Esophagus muscularis mucosa (tissue), 4 donors: ENCODE measurements at places on chromosomes 1 and 21.
A peak's percentile ranks its signal among the peaks of the same experiment; 100 is the strongest.

GRCh38 chr1:76082062-76082461 is 7.5 kb downstream of the ST6GALNAC3 start:
- DNase-seq = no peak

DNA sequence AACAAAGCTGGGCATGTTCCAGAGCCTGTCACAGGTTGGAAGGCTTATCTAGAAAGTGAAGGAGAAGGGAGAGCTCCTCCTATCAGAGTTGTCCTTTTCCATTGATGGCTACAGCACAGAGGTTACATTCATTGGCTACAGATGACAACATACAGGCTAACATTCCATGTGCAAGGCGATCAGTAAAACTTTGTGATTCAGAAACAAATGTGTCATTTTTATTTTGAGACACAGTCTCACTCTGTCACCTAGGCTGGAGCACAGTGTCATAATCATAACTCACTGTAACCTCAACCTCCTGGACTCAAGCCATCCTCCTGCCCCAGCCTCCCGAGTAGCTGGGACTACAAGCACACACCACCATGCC is 32.6 kb downstream of the TRIM67 start:
- no peak for DNase-seq

DNA sequence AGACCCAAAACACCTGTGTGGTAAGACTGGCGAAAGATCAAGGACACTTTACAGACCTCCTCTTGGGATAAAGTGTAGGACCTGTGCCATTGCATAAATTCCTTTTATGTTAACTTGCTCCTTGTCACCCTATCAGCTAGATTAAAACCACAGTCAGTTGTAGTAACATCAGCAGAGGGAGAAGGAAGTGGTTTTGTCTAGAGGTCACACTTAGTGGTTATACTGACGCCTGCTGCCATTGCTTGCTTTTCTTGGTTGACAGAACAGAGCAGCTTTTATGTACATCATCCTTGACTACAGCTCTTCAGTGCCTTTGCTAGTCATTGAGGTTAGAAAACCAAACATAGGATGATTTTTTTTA is 101.4 kb downstream of the PBX1 start:
- DNase-seq = no peak

GRCh38 chr1:108154314-108154713 is 45.8 kb downstream of the SLC25A24 start:
- DNase-seq = no peak

GRCh38 chr1:46479744-46480350 is 9.8 kb upstream of the DMBX1 start:
- no peak for DNase-seq

GRCh38 chr1:156750711-156751450 is 594 bp downstream of the HDGF start:
- peak; percentile 93 for DNase-seq

- no peak for DNase-seq
These were observed 3.6 kb upstream of the PKN2 start for GRCh38 chr1:88680471-88680870.

DNA sequence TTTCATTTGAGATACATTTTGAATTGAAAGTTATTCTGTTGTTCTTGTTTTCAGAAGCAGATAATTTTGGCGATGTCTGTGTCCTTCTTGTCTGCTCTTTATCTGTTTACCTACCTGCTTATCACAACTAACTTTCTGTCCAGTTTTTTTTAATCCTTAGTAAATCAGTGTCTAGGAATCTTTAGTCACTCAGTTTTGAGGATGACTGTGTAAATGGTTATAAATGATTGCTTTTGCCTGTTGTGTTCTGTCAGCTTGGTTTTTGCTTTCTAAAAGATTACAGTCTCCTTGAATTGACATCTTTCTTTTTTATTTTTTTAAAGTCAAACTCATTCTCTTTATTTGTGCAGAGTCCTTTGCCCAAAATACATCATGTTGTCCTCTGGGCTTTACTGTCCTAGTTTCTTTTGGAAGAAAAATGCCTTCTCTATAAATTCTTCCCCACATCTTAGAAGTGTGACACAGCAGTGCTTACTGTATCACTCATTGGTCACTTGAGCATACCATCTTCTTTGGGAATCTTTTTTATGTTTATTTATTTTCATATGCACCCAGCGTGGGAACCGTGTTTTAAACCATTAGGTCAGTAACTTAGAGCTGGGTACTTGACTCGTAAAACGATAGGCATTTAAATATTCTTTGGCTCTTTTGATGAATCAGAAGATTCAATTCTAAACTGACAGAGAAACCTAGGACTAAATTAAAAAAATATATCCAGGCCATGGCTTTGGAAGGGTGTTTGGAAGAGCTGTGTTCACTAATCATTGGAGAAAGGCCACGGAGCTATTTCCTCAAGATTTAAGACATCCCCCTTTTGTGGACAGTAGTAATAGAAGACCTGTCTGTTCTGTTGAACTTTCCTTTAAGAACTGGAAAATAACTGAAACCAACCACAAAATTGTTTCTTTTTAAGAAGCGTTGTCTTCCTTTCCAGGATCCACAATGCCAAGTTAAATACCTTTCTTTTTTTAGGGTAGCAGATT is 20.9 kb downstream of the LAMC1 start:
- no peak for DNase-seq

GRCh38 chr1:204198348-204199340 is 2.4 kb upstream of the KISS1 start:
- DNase-seq = no peak

GRCh38 chr1:145908653-145909052 is 1.2 kb downstream of the ITGA10 start:
- no peak for DNase-seq

DNA sequence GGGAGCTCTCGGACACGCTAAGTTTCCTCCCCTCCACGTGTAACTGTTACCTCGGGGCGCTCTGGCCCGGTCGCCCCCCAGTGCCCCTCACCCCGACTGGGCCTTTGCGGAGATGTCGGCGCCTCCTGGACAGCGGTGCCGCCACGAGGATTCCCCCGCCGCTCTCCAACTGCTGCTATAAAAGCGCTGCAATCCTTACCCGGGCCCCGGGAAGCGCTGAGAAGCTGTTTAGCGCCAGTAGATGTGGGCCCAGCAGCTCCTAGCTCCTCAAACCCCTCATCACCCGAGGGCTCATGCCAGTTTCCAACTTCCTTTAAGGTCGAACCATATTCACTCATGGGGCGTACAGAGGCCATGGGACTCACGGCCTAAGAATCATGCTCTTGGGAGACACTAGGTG is 361 bp upstream of the LMX1A start:
- peak; percentile 62 for DNase-seq

GRCh38 chr1:164728719-164729118 is 169.7 kb downstream of the PBX1 start:
- DNase-seq = no peak

DNA sequence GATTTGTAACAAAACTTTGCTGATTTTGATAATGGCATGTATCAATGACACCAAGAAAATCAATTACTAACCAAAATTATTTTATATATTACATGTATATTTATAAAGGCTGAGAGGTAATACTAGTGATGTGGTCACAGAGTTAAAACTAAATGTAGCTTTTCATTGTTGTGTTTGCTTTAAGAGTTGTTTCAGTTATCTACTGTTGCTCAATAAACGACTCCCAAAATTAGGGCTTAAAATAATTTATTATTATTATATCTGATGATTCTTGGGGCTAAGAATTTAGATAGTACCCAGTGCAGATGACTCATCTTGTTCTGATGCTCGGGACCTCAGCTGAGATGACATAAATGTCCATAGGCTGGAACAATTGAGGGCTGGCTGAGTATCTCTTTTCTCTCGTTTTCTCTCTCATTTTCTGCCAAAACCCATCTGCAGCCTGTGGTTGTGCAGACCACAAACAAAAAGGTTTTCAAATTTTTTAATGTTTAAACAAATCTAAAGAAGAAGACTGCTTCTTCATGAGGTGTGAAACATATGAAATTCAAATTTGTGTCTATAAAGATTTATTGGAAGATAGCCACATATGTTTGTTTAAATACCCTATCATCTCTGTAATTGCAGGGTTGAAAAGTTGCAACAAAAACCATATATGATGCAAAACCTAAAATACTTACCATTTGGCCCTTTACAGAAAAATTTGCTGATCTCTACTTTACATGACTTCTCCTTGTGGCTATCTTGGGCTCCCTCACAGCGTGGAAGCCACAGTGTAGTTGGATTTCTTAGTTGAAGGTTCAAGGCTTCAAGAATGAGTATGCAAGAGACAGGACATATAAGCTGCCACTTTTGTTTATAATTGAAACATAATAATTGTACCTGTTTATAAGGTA is 14.8 kb upstream of the PTPRC start:
- DNase-seq = no peak

DNA sequence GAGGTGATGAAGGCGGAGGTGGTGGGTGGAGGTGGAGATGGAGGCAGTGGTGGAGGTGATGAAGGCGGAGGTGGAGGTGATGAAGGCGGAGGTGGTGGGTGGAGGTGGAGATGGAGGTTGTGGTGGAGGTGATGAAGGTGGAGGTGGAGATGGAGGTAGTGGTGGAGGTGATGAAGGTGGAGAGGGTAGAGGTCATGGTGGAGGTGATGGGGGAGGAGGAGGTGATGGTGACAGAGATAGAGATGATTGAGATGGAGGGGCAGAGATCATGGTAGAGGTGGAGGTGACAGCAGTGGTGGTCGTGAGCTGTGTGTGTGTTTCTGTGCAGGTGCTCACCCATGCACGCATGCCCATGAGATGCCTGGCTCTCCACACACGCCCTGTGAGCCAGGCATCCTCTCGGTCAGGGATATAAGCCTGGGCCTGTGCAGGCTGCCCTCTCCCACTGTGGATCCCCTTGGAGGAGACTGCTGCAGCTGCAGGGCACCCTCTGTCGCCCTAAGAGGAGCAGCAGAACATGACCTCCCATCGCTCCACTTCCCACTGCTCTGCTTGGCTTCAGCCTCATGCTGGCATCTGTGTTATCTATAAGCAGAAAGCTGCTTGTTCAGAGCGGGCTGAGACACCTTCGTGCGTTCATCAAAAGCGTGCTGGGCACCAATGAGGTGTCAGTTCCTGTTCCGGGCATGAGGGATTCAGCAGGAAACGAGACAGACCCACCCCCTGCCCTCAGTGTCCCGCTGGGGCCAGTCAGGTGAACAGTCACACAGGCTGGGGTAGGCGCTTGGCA is 20.5 kb upstream of the NPHP4 start:
- DNase-seq = no peak

GRCh38 chr1:182248721-182249120 is 142.9 kb downstream of the GLUL start:
- DNase-seq = no peak

GRCh38 chr1:47810964-47811682 is 186.1 kb downstream of the TRABD2B start:
- no peak for DNase-seq

DNA sequence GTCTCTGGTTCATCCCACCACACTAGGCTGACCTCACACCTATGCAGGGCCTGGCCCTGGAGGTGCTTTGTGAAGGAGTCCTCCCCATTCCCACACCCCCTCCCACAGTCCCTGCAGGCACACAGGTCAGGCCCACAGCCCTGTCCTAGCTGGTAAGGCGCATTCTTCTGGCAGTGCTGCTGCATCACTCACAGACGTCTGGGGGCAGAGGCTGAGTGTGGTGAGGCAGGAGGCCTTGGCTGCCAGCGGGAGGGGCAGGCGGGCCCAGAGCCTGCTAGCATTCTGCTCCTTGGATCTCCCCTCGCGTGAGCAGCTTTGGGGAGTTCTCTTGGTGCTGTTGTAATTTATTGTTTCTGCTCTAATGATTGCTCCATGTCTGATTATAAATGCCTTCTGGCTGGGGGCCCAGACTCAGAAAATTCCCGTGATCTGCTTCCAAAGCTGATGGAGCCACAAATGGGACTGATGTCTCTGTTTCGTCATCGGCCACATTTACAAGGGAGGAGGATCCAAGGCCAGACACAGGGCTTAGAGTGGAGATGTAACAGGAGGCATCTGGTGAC is 62.9 kb downstream of the TRABD2B start:
- peak; percentile 96 for DNase-seq

GRCh38 chr1:116835161-116835560 is 74.6 kb upstream of the PTGFRN start:
- no peak for DNase-seq

- DNase-seq = no peak
These were observed 277.4 kb upstream of the LRRC7 start for GRCh38 chr1:69290291-69290690.

- no peak for DNase-seq
These were observed 2.0 kb upstream of the CAMTA1 start for GRCh38 chr1:6783221-6783620.

DNA sequence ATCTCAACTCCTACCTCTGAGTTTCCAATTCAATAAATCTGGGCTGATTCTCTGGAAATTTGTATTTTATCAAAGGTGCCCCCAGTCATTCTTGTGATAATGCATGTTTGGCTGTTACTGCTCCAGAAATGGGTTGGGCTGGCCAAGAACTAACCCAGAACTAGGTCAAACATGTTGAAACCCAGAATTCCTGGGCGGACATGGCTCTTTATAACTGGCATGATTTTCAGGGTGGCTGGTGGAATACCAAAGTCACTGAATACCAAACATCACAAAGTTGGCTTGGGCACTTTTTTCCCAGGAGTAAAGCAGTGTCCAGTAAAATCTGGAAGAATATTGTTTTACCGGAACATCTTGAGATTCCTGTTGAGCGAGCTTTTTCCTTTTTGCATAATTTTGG is 89.4 kb upstream of the S1PR1 start:
- no peak for DNase-seq

GRCh38 chr1:45221716-45222115 is 15.3 kb upstream of the ZSWIM5 start:
- no peak for DNase-seq

DNA sequence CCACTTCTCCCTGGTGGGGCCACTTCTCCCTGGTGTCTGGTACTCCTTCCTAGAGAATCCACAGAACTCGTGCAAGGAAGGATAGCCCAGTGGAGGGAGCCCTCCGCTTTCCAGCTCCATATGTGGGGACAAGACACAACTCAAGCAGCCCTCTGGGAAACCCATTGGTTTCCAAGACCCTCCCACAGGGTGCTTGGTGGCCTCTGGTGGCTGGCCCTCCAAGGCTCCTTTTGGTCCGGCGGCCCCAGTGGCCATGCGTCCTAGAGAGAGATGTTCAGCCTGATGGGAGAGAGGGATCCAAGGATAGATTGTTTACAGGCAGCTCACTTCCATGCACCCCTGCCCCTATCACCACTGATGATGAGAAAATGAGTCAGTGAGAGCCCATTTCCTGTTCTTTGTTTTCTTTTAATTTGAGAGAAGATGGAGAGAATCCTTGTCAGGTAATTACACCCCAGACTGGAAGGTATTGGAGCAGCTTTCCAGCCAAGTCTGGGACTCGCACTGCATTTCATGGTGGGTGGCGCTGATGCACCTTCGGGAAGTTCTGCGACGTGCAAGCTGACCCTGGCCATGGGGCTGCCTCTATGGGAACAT is 486.2 kb upstream of the VAMP3 start:
- DNase-seq = peak; percentile 62

GRCh38 chr1:199720496-199720895 is 307.0 kb upstream of the NR5A2 start:
- no peak for DNase-seq

- DNase-seq = no peak
These were observed 51.9 kb downstream of the DHX9 start for GRCh38 chr1:182890927-182891610.
